ENCODE measurements at places on chromosomes 12 and 14.

- DNase-seq: peak; percentile 56
These were observed 259.3 kb downstream of the ADAMTS20 start for GRCh38 chr12:43292699-43293098.

GRCh38 chr12:25422241-25422640 is 130.8 kb downstream of the LMNTD1 start:
- DNase-seq: no peak

DNA sequence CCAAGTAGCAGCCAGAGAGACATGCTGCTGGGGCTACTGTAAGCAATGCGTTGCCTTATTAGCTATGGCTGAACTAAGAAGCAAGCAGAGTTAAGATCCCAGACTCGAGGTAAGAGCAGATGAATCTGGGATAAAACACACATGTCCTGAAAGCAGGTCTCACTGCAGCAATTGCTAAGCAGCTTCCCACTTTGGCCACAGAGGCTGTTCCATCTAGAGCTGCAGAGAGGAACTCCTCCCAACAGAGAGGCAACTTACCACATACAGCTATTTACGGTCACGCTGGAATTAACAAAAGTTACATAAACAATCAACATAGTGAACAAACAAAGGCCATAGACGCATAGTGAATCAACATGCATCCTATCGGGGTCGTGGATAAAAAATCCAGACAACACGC is 90.2 kb downstream of the KSR2 start:
- DNase-seq: no peak

DNA sequence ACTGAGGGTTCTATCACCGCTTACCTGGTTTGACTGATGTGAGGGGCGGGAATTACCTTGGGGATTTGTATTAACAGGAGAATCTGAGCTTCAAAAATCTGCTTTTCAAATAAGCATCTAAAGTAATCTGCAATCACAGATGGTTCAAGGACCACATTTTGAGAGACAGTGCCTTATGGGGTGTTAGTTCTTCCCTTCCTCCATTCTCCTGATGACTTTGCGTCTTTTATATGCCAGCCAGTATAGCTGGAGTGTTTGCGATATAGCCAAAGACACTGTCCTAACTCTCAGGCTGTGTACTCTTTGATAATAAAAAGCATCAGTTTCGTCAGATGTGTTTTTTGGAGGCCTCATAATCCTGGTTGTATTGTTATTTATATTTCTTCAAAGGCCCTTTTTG is 39.5 kb downstream of the PPHLN1 start:
- DNase-seq: no peak

Data from epithelial cell of esophagus (primary cell).